Gastroesophageal sphincter (tissue), 4 donors: ENCODE measurements at places on chromosomes 6 and 20. TPM values are rescaled to one million over a fixed set of nuclear protein-coding genes. Genes with fewer than 3 reads are reported as not detected.

The DEFB124 gene
- total RNA-seq, result not detected

The BPIFA1 gene
- not detected for total RNA-seq

The TTLL9 gene
- not detected for total RNA-seq

The ABHD12 gene
- total RNA-seq, result 19.2 TPM

DNA sequence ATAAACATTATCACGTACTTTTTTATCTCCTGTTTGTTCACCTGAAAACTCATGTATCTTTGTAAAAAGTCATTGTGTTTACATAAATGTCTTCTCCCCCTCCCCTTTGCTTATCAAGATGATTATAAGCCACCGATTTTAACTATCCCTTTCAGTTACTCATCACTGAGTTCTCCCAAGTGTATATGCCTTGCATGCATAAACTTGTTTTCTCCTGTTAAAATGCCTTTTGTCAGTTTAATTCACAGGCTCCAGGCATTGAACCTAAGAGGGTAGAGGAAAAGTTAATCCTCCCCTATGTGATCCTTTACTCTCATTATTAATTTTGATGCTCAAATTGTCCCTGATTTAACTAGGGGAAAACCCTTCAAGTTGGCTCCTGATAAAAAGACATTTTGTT lies 24.2 kb downstream of the ANKEF1 start:
- no peak for ATAC-seq

- ATAC-seq, result no peak
These were observed 71.3 kb downstream of the DZANK1 start for GRCh38 chr20:18395544-18395943.

- no peak for ATAC-seq
These were observed 56.6 kb downstream of the SH3BGRL2 start for GRCh38 chr6:79687759-79688158.

GRCh38 chr20:45968801-45969711 lies 2.9 kb downstream of the ZNF335 start:
- no peak for ATAC-seq
